ENCODE measurements at places on chromosomes 6 and 20.

DNA sequence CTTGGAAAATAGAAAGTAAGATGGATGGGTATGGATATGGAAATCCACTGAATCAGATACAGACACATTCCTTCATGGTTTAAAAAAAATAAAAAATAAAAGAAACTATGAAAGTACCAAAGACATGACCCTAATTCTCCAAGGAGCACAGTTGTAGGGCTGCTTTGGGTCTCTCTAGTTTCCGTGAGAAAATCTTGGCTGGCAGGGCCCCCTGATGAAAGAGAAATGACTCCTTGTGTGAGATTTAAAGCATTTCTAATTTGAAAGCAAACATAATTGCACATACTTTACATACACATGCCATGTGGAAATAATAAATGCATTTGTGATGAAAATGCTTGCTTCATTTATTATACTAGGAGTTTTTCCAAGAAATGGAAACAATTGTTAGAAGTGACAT, 593.9 kb upstream of the BTBD3 start:
- peak; percentile 78 for DNase-seq

- no peak for DNase-seq
These were observed 28.4 kb upstream of the SAYSD1 start for GRCh38 chr6:39143238-39143930.

DNA sequence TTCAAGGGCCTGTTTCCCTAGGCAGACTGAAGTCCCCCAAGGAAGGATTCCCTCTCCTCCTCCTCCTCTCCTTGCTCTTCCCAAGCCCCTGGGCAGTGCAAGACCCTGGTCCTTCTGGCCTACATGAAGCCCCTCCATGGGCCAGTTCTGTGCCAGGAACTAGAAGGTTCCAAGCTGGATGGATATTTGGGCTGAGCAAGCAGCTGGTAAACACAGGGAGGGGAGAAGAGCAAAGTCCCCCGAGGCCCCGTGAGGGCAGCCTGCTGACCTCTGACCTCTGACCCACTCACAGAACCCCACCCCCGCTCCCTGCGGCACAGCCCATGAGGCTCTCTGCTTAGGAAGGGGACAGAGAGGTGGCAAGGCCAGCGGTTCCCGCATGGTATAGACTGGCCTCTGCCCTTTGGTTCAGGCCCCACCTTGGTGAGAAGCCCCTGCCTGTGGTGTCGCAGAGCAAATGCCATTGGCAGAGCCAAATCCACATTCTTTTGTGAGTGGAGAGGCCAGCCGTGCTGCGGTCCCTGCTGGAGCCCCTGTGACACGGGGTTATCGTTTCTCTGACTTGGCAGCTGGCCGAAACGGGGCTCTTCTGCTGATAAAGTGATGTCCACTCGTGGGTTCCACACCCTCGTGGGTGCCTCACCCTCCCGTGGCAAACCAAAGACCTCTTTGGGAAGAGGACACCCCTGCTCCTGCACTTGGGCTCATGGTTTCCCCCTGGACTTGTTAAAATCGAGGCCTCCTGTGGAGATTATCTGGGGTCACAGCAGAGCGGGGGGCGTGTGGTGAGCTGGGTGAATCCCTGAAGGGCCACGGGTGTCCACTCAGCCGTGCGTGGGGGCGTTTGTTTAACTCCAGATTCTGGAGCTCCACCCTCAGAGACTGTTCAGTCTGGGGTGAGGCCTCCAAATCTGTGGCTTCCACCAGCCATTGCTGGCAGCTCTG, 2.1 kb upstream of the CHRNA4 start:
- no peak for DNase-seq

DNA sequence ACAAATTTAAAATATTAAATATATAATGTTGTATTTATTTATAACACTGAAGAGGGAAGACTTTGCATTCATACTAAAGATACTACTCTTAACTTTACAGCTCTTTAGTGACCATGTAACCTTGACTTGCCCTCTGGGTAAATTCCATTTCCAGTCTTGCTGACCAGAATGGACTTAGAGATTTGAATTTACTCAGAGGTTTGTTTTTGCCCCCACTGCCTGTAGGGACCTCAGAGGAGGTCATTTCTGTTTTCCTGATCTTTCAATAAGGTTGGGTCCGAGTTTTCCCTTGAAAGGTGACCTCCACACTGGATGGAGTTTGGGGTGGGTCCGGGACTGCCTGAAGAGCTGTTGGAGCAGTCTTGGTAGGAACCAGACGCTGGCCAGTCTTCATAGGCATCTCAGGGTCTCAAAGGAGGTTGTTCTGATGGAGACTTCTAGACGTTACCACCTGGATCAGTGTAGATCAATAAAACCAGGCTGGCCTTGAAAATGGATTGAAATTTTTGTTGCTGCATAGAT, 26.0 kb downstream of the DCBLD1 start:
- no peak for DNase-seq

- no peak for DNase-seq
These were observed 15.2 kb downstream of the DDO start for GRCh38 chr6:110400208-110400607.

GRCh38 chr20:43448748-43449535, 8.8 kb upstream of the SRSF6 start:
- DNase-seq: peak; percentile 30

DNA sequence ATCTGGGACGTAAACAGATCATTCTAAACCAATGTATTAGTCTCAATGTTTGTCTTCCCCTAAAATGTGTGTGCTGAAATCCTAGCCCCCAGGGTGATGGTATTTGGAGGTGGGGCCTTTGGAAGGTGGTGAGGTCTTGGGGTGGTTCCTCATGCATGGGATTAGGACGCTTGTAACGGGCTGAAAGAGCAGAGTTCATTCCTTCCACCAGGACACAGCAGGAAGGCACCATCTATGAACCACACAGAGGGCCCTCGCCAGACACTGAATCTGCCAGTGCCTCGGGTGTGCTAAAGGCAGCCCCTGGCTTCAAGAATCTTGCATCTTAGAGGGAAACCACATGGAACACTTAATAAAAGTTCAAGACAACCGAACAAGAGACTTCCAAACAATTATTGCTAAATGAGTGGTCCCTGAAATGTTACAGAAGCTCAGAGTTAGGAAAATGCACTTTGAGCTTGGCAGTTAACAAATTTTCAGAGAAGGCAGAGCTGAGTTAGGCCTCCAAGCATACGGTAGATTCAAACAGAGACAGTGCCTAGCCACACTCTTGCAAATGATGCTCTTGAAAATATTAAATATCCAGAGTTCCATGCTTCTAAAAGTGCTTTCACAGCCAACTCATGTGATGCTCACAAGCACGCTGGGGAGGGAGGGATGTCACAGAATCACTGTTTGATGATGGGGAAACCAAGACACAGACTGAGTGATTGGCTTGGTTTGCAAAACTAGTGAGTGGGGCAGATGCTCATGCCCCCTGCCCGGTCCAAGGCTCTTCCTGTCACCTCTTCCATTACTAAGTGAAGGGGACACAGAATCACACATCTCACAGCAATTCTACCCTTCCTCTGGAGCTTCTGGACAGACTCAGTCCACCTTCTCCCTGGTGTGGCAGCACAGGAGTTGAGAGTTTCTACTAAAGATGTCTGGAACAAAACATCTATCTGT, 27.4 kb downstream of the TBC1D7 start:
- no peak for DNase-seq

GRCh38 chr6:64811119-64811518, 895.9 kb downstream of the EYS start:
- peak; percentile 5 for DNase-seq

GRCh38 chr6:132209351-132209750, 191.9 kb downstream of the MOXD1 start:
- no peak for DNase-seq

DNA sequence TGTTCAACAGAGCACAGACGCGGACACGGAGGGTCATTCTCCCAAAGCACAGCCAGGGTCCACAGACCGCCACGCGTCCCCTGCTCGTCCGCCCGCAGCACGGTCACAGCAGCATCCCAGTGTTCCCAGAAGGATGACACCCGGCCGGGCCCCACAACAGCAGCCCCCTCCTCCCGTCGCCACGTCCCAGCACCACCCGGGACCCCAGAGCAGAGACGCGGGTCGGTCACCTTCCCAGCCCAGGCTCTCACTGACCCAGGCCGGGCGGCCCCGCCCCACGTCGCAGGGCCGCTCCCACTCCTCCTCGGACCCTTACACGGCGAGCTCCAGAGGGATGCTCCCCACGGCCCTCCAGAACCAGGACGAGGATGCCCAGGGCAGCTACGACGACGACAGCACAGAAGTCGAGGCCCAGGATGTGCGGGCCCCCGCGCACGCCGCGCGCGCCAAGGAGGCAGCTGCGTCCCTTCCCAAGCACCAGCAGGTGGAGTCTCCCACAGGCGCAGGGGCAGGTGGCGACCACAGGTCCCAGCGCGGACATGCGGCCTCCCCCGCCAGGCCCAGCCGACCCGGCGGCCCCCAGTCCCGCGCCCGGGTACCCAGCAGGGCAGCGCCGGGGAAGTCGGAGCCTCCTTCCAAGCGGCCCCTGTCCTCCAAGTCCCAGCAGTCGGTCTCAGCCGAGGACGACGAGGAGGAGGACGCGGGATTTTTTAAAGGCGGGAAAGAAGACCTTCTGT, 64.3 kb downstream of the FNDC1 start:
- no peak for DNase-seq

DNA sequence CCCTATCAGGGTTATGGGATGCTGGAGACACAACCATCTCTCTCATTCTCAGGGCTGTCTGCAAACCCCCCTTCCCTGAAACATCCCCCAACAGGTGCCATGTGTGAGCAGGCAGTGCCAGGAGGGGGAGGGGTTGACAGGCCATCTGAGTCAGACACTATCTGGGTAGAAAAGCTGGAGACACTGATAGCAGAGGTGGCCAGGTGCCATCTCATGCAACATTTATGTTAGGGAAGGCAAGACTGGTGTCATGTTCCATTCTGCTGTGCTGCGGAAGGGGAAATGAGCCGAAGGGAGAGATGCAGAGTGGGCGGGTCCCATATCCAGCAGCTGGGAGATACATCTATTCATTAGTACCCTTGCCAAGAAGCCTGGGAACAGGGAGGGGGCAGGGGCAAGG, 3.5 kb downstream of the LHFPL5 start:
- no peak for DNase-seq

GRCh38 chr6:148069256-148069655, 273.4 kb upstream of the SASH1 start:
- DNase-seq: no peak

- DNase-seq: no peak
These were observed 218.9 kb downstream of the SLC24A3 start for GRCh38 chr20:19431316-19431700.

DNA sequence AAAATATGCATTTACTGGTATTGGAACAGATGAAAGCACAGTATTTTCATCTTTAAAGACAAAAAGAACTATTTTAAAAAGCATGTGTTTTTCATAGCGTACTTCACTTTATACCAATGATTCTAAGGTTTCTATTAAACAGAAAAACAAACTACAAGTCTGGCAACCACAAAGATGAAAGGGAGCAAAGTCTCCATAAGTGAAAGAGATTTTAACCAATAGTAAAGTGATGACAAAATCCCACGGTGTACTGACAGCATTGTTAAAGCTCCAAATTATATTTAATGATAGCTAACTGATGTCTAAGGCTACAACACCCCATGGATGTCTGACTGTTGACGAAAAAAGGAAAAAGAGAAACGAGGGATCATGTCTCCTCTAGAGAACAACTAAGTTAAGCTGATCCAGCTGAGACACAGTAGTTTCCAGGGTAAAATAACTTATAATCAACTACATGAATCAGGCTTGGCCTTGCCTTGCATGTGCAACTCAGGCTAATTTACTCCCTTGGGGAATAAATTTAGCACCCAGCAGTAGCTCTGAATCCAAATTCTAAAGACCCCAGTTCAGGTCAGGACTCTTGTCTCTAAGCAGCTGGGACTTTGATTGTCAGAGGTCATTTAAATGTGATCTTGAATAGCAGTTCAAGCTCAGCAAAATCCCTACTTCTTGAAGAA, 56.0 kb upstream of the TAB2 start:
- DNase-seq: no peak

GRCh38 chr20:54772893-54773642, 297.7 kb downstream of the DOK5 start:
- no peak for DNase-seq
